ENCODE measurements at places on chromosomes 6 and 20.

GRCh38 chr20:1287306-1287705 is 21.2 kb downstream of the SNPH start:
- DNase-seq, result no peak

GRCh38 chr6:35292494-35292893 is 5.1 kb upstream of the DEF6 start:
- DNase-seq, result no peak

DNA sequence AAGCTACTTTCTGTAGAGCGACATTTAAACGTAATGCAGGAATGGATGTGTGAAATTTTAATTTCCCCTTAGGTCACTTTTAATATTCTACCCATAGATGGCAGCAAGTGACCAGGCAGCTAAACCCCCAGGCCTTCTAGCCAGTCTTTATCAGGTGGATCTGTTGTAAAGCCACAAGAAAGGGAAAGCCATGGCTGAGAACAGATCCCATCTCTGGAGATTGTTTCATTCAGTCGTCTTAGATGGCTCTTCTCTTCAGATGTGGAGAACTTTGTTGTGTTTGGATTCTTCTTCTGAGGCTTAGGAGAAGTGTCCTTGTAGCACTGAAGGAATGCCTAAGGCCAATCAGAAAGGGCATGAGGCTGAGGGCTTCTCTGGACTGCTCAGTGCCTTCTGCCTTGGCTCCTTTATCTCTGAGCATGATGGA is 15.8 kb upstream of the RNF182 start:
- DNase-seq, result no peak

DNA sequence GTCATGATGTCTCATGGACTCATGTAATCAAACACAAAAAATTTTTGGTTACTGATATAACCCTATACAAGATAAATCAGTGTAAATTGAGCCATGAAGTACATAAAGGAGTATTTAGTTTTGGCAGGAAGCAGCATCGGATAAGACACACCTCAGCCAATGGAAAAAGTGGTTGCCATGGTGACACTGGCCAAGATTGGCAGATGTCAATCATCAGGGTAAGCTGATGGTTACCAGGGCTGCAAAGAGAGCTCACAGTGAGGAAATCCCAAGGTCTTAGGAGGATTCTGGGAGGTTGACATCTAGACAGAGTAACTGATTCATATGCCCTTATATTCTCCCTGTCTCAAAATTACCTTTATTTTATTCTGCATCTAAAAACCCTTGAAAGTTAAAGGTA is 203.8 kb upstream of the PCSK2 start:
- no peak for DNase-seq

GRCh38 chr20:7879883-7880282 is 60.4 kb downstream of the HAO1 start:
- no peak for DNase-seq

DNA sequence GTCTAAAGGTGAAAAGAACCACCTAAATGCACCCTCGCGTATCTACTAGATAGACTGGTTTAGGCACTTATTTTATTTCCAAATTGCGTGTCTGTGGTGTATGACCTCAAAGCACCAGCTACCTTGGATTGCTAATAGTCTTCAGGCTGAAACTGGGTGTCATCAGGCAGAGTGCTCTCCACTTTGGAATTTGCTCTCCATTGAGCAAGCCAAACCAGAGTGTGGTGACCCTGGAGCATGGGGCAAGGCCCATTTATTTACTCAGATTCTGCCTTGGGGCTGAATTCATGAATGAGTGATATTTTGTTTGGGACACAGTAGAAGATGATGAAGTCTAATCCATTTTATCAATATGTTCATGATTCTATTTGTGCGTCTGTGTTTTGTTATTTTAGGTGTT is 812.8 kb upstream of the SLC35B3 start:
- no peak for DNase-seq

- DNase-seq, result no peak
Measured at GRCh38 chr6:75830959-75831885, 82.2 kb downstream of the MYO6 start.
